NK-92 treated with Interleukin-12 subunit alpha and Interleukin-12 subunit beta, amount 100 ng/mL, for 24 hours (cell line): ENCODE measurements at places on chromosomes 4 and X.

- DNase-seq = no peak
Observed at GRCh38 chr4:11719879-11720278, 291.2 kb upstream of the HS3ST1 start.

- DNase-seq = no peak
Observed at GRCh38 chr4:7418131-7418943, 16.4 kb downstream of the PSAPL1 start.

DNA sequence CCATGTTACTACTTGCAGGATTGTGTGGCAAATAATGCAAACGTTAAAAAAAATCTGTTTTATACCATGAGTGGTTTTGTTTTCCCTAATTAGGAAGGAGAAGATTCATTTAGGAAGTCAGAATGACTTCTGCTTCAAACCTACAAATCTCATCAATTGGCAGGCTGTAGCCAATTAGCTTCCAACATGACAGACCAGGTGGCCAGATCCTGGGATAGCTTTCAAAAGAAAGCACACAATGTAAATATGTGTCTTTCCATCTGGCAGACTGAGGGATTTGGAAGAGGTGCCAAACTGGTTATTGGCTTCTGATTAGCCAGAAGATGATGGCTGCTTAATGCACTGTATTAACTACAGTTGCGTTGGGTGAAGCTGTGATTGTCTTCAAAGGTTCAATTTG, 432.8 kb downstream of the ANKRD50 start:
- no peak for DNase-seq

- DNase-seq = no peak
Observed at GRCh38 chr4:184728858-184729257, 5.0 kb downstream of the CENPU start.
